ENCODE measurements at places on chromosomes 11 and 22. TPM values are rescaled to one million over a fixed set of nuclear protein-coding genes. Genes with fewer than 3 reads are reported as not detected.
A peak's percentile ranks its signal among the peaks of the same experiment; 100 is the strongest.

DNA sequence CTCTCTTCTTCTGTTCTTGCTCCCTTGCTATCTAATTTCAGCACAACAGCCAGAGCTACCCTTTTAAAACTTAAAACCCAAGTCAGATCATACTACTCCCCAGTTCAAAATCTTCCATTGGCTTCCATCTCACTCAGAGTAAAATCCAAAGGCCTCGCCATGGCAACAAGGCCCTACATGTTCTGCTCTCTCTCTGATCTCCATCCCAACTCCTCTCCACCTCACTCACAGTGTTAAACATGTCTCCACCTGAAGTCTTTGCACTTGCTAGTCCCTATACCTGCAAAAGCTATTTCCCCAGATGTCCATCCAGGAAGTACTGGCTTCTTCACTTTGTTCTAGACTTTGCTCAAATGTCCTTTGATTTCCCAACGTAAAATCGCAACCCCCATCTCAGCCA is 3.0 kb upstream of the GRAP2 start:
- no peak for DNase-seq

SLC22A8 gene
- total RNA-seq: not detected

DNA sequence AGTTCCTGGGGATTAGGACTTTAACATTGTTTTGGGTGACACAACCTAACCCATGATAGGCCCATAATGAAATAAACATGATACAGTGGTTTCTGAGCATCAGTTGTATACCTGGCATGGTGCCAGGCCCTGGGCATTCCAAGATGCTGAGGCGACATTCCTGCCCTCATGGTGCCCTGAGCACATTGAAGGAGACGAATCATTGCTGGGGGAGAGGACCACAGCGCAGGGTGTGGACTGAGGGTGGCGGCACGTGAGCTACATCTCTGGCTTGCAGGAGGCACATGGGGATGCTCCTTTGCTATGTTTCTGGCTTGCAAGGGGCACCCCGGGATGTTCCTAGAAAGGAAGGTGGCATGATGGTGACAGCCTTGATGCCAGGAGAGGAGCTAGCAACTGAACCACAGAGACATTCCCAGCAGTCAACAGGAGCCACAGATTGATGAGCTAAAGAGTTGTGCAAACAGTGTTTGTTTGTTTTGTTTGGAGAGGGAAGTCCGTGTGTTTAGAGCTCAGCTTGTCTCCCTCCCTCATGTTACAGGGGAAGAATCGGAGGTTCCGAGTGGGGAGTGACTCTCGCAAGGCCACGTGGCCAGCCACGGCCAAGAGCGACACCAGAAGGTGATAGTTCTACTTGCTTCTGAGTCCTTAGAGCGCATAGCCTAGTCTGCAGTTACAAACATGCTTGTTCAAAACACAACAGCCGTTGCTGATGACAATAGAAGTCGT is 106.4 kb downstream of the MIAT start:
- DNase-seq: no peak

- no peak for DNase-seq
Observed at GRCh38 chr22:25728071-25728470, 13.9 kb upstream of the MYO18B start.

DNA sequence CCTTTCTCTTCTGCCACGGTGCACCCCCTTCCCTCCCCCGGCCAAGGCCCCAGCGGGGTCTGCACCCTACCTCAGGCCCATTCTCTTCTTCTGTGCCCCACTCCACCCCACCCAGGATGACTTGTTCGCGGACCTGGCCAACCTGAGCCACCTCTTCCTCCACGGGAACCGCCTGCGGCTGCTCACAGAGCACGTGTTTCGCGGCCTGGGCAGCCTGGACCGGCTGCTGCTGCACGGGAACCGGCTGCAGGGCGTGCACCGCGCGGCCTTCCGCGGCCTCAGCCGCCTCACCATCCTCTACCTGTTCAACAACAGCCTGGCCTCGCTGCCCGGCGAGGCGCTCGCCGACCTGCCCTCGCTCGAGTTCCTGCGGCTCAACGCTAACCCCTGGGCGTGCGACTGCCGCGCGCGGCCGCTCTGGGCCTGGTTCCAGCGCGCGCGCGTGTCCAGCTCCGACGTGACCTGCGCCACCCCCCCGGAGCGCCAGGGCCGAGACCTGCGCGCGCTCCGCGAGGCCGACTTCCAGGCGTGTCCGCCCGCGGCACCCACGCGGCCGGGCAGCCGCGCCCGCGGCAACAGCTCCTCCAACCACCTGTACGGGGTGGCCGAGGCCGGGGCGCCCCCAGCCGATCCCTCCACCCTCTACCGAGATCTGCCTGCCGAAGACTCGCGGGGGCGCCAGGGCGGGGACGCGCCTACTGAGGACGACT is 15.9 kb downstream of the RTN4RL2 start:
- DNase-seq: peak; percentile 83

PNPLA5 gene
- not detected for total RNA-seq

DNA sequence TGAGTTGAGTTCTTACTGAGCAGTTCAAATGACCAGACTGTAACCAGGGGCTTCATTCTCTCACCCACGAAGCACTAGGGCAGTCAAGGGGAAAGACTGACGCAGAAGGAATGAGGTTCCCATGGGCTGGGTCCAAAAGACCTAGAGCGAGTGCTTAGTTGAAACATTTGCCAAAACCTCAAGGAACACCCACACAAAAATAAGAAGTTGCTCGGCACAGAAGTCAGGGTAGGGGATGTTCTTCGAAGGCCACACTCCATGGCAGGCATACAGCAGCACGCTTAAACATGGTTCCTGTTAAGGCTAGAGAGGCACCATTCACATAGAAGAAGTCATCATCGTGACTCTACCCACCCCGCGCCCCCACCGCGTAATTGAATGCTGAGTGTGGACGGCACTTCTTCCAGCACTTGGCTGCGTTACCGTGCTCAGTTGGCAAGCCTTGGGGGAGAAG is 52.9 kb downstream of the TIMP3 start:
- no peak for DNase-seq

OR4D5 gene
- total RNA-seq: not detected

DNA sequence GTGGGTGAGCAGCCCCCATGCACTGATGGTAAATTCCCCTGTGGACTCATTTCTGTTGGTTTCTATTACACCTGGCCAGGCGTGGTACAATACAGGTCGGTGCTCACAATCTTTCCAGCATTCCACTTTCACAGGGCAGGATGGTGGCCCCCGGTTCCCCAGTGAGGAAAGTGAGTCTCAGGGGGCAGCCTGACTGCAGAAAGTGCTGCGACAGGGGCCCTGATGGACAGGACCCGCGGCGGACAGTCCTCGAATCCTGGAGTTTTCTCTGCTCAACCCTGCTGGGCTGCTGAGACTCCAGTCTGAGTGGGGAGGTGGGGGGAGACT is 3.1 kb upstream of the PGGHG start:
- DNase-seq: no peak

GRCh38 chr11:121482231-121483129 is 29.7 kb upstream of the SORL1-AS1 start:
- DNase-seq: no peak

GRCh38 chr11:28090052-28090749 is 17.8 kb downstream of the KIF18A start:
- no peak for DNase-seq

SVIP gene
- total RNA-seq: 35.6 TPM

OR5AL1 gene
- not detected for total RNA-seq

FIBIN gene
- total RNA-seq: 27.3 TPM

GRCh38 chr11:34308913-34309585 is 48.8 kb downstream of the ABTB2 start:
- no peak for DNase-seq

CABP4 gene
- 3.2 TPM for total RNA-seq

GRCh38 chr22:48886604-48887393 is 940.9 kb downstream of the BRD1 start:
- DNase-seq: peak; percentile 53

ATP6V1E1 gene
- 133 TPM for total RNA-seq

DNA sequence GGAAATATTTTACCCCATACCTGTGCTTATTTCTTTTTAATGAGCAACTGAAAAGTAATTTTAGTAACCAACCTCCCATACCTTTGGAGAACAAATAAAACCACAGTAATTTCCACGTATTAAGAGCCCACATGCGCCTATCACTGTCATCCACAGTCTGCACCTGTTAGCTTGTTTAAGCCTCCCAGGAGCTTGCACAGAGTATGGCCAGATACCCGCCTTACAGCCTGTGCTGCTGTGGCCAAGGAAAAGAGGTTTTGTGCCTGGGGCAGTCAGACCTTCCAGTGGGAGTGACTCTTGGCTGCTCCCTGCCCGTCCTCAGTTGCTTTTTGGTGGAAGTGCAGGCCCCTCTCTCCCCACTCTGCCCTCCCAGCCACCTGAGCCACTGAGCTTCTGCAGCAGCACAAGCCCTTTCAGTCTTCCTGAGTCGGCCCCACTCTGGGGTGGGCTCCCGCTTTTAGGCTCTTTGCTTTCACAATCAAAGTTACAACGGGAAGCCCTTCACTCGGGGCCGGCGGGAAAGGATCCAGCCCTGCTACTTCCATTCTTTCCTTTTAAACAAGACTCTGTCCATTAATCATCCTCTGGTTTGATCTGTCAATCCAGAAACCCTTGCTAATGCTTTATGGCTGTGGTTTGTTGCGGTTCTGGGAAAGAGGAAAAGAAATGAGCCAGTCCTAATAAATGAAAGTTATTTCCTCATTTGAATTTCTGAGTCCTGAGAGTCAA is 308.8 kb downstream of the TBC1D22A start:
- DNase-seq: no peak

DNA sequence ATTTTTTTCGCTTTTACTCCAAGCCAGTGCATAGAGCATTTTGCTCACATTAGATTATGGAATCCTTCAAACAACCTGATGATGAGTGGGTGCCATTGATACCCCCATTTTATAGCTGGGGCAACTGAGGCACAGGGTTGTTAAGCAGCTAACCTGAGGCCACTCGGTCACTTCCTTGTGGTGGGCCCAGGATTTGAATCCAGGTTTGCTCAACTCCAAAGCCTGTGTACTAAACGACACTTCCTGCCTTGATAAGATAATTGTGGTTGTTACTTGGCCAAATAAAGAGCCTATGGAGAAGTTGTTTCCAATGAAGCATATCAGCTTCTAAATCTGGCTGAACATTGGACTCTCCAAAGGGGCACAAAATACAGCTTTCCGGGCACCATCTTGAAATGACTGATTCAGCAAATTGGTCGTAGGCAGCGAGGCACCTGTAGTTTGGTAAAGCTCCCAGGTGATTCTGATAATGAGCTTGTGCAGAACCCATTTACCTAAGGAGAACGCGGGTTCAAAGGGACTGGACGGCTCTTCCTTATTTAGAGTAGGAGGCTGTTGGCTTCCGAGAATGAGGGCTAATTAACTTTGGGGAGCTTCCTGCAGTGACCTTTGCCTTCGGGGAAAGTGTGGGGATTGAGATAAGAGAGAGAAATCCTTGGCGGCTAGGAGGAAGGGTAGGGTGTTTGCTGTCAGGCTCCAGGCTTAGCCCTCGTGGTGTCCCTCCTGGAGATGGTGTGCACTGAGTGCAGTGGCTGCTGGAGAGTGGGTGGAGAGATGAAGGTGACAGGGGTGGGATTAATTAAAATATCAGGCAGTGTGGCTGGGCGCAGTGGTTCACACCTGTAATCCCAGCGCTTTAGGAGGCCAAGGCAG is 17.5 kb upstream of the EHF start:
- no peak for DNase-seq

CENPM gene
- total RNA-seq: 1.3 TPM

DNA sequence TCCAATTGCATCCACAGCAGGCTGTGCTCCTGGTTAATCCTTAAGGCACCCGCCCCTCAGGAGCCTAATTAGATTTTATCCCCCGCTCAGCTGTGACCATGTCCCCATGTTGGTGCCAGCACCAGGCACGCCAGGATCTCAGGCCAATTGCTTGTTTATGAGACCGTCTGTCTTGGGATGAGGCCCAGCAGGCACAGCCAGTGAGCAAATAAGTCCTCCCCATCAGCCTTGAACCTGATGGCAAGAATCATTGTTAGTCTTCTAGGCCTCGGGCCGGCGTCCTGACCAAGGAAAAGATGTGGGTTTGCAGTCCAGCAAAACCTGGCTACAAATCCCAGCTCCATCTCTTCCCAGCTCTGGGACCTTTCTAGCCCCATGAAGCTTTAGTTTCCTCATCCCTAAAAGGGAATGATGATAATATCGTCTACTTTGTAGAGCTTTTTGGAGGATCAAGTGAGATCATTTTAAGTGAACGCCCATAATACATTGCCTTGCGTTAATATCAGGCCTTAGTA is 57.3 kb downstream of the TP53I11 start:
- DNase-seq: no peak

GRCh38 chr11:76705826-76706225 is 35.3 kb upstream of the LRRC32 start:
- no peak for DNase-seq

SCN4B gene
- total RNA-seq: 7.2 TPM

- no peak for DNase-seq
Observed at GRCh38 chr11:14499178-14499559, 442 bp downstream of the COPB1 start.

CBX6 gene
- total RNA-seq: 61.6 TPM

- DNase-seq: no peak
Observed at GRCh38 chr11:130032931-130033330, 30.3 kb upstream of the PRDM10 start.

SLC22A9 gene
- not detected for total RNA-seq

RIBC2 gene
- not detected for total RNA-seq

DNA sequence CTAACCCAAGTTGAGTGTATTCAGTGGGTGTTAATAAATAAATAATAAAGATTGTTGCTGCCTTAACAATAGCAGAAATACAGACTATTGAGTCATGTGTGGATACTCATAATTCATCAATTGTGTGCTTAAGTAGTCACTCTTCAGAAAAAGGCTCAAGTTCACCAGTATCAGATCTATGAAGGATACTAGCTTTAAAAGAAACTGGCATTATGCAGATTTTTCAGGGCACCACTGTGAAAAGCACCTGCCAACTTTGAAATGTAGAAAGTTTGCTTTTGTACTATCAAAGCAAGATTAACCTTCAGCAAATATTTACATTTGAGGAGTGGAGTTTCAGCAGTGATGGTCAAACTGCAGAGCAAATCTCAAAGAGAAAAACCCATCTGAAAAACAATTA is 20.1 kb upstream of the SYTL2 start:
- no peak for DNase-seq

- DNase-seq: no peak
Observed at GRCh38 chr11:2595204-2595603, 104.6 kb downstream of the KCNQ1OT1 start.

LIF gene
- total RNA-seq: 6.9 TPM

GRCh38 chr22:40224702-40225101 is 47.0 kb downstream of the TNRC6B start:
- no peak for DNase-seq

DNA sequence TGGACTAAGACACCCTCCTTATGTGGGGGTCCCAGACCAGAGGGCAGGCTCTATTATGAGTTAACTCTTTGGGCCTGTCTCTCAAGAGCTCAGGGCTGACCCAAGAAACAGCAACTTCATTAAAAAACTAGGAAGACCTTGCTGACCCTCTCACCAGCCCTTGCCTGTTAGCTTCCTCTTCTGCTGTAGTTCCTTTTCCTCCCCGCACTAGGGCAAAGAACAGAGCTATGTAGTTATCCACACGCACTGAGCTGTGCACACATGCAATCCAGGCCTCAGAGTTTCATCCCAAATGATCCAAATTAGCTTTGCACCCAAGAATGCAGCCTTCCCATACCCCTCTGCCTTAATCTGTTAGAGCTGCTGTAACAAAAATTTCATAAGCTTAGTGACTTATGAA is 539.6 kb upstream of the CADM1 start:
- DNase-seq: no peak

Data from upper lobe of right lung (tissue), 1 donor.